Activated T-cell treated with anti-CD3 and anti-CD28 coated beads for 1 hour (primary cell): ENCODE measurements at places on chromosomes 7 and 10.

DNA sequence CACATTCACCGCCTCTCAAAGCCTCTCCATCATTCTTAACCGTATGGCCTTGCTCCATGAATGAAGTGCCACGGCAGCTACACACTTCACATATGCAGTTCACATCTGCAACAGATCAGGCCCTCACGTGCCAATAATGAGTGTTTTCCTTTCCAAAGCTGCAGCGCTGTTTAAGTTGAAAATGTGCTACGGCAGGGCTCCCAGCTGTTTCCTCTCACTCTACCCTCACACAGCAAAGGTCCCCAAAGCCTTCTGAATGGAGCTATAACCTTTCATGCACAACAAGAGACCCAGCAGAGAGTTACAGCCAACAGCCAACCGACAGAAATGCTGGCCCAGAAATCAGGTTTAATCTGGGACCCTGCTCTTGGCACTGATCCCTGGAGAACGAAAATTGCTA is 236.1 kb downstream of the ELMO1 start:
- DNase-seq: no peak

GRCh38 chr7:111639934-111640333 is 77.6 kb upstream of the IMMP2L start:
- DNase-seq: no peak

DNA sequence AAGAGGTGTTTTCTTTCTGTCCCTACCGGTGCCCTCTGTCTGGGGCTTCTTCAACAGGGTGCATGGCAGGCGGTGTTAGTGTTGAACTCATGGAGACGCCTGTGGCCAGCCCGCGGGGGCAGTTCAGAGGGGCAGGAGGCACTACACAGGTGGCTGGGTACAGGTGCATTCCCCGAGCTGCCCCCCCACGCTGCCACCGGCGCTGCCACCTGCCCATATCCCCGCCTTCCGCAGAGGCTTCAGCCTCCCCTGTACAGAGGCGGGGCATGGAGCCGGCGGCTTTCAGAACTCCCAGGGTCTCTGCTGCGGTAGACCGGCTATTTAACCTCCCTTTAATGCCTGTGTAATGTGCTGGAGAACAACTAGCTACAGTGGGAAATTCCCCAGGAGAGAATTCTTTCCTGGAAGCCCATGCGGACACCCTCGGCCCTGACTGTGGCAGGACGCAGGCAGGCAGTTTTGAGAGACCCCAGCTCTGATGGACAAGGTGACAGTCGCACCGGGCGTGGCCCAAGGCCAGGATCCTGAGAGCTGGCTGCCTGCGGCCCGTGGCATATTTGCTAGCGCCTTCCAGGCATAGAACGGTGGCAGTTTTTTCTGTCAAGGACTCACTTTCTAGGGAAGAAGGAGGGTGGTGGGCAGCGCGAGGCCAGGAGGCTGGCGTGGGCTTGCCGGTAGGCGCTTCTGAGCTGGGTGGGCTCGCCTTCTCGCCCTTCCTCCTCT is 53.7 kb upstream of the ZNF32 start:
- DNase-seq: no peak

GRCh38 chr7:50729962-50730361 is 52.7 kb downstream of the GRB10 start:
- DNase-seq: no peak

GRCh38 chr7:98324782-98325181 is 43.3 kb downstream of the BRI3 start:
- DNase-seq: no peak

GRCh38 chr10:78656417-78657162 is 412.2 kb upstream of the ZMIZ1 start:
- no peak for DNase-seq

- no peak for DNase-seq
These were observed 110.8 kb upstream of the PTN start for GRCh38 chr7:137454246-137454724.

DNA sequence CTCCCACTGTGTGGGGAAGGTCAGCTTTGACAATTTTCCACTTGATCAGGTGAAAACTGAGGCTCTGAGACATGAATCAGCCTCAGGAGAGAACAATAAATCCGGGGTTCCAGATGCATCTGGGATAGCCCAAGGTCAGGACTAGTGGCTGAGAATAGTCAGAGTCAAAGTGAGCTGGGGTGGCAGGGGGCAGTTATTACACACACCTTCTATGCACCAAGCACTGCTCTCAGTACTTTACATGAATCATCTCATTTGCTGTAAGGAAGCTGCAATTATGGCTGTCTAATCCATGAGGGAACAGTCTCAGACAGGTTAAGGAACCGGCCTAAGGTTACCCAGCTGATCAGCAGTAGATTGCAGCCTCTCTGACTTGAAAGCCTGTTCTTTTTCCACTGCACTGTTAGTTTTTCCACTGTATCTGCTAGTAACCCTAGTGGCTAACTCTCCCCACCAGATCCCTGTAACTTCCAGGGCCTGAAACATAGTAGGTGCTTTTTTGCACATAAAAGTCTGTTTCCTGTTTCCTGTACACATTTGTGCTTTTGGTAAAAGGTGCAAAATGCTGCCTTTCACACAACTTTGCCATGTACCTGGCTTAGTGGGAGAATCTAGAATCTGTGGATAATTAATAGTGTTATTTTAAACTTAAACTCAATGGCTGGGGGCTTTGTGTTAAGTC is 125.9 kb downstream of the EMX2 start:
- DNase-seq: no peak
